ENCODE measurements at places on chromosomes 3 and 15.

DNA sequence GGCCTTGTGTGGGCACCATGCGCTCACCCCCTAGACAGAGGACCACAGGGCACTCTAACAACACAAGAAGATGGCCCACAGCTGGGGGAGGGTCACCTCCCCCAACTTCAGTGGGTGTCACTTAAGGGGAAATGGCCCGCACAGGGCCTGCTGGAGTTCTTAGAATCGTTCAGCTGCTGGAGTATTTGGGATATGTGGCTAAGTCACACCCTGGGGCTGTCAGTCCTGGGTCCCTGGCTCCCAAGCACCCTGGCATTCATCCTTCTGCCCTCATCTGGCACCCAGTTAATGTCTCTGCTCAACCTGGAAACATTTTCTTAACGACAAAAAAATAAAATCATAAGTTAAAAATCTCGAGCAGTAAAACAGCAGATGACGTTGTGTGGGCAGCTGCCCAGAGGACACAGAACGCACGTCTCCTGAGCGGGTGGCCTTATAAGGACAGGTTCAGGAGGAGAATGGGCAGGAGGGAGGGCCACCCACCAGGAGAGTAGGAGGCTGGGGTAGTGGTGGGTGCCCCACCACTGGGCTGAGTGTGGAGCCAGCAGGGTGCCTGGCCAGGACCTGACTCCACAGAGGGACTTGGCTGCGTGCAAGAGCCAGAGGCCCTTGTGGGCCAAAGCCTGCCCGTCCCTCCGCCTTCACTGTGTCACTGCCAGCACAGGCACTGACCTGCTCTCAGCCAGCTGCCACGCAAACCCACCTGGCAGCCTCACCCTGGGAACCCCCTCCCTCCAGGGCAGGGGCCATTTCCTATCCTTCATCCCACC lies 11.5 kb downstream of the KBTBD13 start:
- DNase-seq, result no peak

DNA sequence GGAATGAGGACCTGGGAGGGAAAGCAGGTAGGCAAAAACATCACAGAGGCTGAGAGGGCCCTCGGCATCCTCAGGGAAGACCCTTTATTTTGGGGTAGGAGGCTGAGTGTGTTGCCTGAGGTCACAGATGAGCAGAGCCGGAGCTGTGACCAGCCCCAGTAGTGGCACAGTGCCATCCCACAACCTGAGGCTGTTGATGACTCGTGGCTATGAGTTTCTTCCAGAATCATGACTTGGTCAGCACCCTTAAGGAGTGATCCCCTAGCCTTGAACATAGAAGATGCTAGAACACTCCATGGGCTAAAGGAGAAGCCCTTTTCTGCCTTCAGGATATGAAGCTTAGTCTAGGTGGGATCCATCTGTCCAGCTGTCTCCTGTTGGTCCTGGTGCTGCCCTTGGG lies 19.5 kb upstream of the CXCR6 start:
- no peak for DNase-seq

- DNase-seq, result no peak
Observed at GRCh38 chr3:94234177-94234788, 171.4 kb downstream of the NSUN3 start.

DNA sequence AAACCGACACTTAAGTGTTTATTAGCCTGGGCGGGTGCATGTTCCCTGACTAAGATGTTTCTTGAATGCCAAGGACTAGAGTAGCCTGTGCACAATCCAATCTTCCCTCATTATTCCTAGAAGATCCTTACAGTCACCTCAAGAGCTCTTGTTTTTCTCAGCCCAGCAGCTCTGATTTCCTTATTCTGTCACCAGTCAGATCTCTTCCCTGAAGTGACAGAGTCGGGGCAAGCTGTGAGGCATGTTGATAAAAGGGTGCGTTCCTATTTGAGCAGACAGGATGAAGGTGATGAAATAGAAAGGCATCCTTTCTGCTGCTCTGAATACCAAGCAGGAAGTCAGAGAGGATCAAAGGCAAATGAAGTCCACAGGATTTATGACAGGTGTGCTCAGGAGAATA lies 125.6 kb upstream of the MCTP2 start:
- no peak for DNase-seq

DNA sequence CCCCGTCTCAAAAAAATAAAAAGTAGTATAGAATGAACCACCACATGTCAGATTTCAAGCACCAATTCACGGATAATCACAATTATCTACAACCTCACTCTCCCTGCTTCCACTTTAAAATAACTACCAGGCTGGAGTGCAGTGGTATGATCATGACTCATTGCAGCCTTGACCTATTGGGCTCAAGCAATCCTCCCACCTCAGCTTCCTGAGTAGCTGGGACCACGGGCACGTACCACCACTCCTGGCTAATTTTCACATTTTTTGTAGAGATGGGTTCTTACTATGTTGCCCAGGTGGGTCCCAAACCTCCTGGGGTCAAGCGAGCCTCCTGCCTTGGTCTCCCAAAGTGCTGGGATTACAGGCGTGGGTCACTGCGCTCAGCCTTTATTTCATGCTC lies 38.1 kb upstream of the LDHAL6B start:
- no peak for DNase-seq

- no peak for DNase-seq
Observed at GRCh38 chr3:7847521-7847920, 654.1 kb upstream of the LMCD1 start.

GRCh38 chr3:73314151-73314951 lies 252.9 kb downstream of the EBLN2 start:
- DNase-seq, result no peak

- DNase-seq, result no peak
Observed at GRCh38 chr3:76679541-76679940, 360.4 kb upstream of the ROBO2 start.

GRCh38 chr15:66124651-66125050 lies 128.9 kb downstream of the MEGF11 start:
- no peak for DNase-seq

- DNase-seq, result no peak
Observed at GRCh38 chr3:172698631-172699030, 12.2 kb downstream of the NCEH1 start.

DNA sequence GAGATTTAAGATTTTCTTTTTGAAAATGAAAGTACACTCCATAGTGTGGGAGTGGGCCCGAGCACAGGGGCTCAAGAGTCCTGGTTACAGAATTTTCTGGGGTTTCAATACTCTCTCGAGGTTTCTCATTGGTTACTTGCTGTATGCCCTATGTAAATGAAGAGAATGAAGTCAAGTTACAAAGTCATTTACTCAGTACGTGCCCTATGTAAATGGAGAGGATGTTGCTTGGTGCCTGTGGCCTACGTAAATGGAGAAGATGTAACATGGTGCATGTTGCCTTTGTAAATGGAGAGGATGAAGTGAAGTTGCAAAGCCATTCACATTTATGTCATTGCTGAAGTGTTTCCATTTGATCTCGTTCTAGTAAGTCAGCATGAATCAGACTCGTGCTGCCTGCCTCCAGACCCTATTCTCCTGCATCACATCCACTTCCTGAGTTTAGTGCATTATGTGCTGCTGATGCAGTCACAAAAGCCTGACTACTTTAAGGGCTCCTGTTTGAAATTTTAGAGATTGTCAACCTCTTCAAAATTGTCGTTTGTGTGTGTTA lies 302.0 kb downstream of the ZBBX start:
- no peak for DNase-seq
